ENCODE measurements at places on chromosomes 7 and 10. TPM values are rescaled to one million over a fixed set of nuclear protein-coding genes. Genes with fewer than 3 reads are reported as not detected.

FAM131B gene
- 1.5 TPM for polyA plus RNA-seq

DENND10 gene
- 36.4 TPM for polyA plus RNA-seq

KIAA1549 gene
- polyA plus RNA-seq = 16.8 TPM

EVX1 gene
- polyA plus RNA-seq = not detected

CCL24 gene
- polyA plus RNA-seq = not detected

FKBP6 gene
- not detected for polyA plus RNA-seq

CYP3A7 gene
- 0.80 TPM for polyA plus RNA-seq

SEMA3E gene
- 37.2 TPM for polyA plus RNA-seq

RPEL1 gene
- polyA plus RNA-seq = 0.25 TPM

SUN3 gene
- polyA plus RNA-seq = 0.39 TPM

ASNS gene
- 45.9 TPM for polyA plus RNA-seq

FAM241B gene
- 7.4 TPM for polyA plus RNA-seq

VAX1 gene
- not detected for polyA plus RNA-seq

GRM8 gene
- polyA plus RNA-seq = 0.44 TPM

CPA4 gene
- polyA plus RNA-seq = 0.50 TPM

EFCAB10 gene
- 2.3 TPM for polyA plus RNA-seq

GARS1 gene
- polyA plus RNA-seq = 71.2 TPM

PDZD7 gene
- 0.71 TPM for polyA plus RNA-seq

DPYSL4 gene
- polyA plus RNA-seq = 14.6 TPM

HIPK2 gene
- polyA plus RNA-seq = 30.7 TPM

NKX2-3 gene
- not detected for polyA plus RNA-seq

AMPH gene
- 12.5 TPM for polyA plus RNA-seq

ATP5F1C gene
- polyA plus RNA-seq = 280 TPM

CYP2C9 gene
- 1.0 TPM for polyA plus RNA-seq

GOLGA7B gene
- polyA plus RNA-seq = 0.61 TPM

DNAJC12 gene
- 9.0 TPM for polyA plus RNA-seq

EN2 gene
- not detected for polyA plus RNA-seq

CALHM1 gene
- polyA plus RNA-seq = 0.15 TPM

GALNT17 gene
- polyA plus RNA-seq = 19.1 TPM

CLRN3 gene
- polyA plus RNA-seq = not detected

CALY gene
- polyA plus RNA-seq = 0.27 TPM

DMBT1 gene
- polyA plus RNA-seq = 1.3 TPM

PVRIG gene
- polyA plus RNA-seq = 4.0 TPM

RAPGEF5 gene
- polyA plus RNA-seq = 76.8 TPM

CFAP70 gene
- polyA plus RNA-seq = 21.8 TPM

CYP3A4 gene
- polyA plus RNA-seq = 0.17 TPM

Measured in left lung (tissue), 14 donors.